Muscle of leg (tissue), 16 donors: ENCODE measurements at places on chromosomes 4 and X. TPM values are rescaled to one million over a fixed set of nuclear protein-coding genes. Genes with fewer than 3 reads are reported as not detected.

CASK gene
- 28.1 TPM for total RNA-seq

ARHGAP36 gene
- 288 TPM for total RNA-seq

DNA sequence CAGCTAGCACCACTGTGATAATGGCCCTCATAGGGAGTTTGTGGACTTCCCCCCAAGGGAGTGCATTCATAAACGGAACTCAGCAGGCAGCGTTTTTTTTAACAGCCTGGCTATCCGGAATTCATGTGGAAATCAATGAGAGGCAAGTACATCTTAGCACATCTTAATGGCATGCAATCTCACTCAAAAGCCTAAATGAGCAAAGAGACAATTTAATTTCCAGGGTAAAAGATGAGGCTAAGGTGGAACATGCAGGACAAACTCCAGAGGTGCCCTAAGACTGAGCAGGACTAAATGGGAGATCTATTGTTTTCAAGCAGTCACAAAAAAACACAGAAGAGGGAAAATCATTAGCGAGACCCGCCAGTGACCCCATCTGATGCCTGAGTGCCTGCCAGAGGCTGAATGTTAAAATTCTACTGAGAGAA, 243.5 kb upstream of the KCNIP4 start:
- DNase-seq, result peak; percentile 12

GRCh38 chr4:98485816-98486345, 172.5 kb downstream of the TSPAN5 start:
- DNase-seq, result no peak

RHOXF1 gene
- total RNA-seq, result 0.09 TPM

- DNase-seq, result no peak
Observed at GRCh38 chr4:84279678-84280077, 219.4 kb downstream of the NKX6-1 start.

USP9X gene
- total RNA-seq, result 60.8 TPM

DNA sequence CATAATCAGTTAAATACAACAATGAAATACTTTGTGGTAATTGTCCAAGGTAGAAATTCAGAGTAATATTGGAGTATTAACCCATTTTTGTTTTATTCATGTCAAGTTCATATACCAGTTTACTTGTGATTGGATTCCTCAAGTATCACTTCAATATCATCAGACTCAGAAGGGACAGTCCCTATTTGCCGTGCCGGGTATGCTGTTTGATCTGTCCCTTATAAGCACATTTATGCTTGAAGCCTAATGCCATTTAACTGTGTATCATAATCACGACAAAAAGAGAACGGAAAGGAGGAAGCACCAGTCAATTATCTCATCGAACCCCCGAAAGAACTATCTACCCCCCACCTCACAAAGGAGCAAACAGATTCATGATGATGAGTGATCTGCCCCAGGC, 171.0 kb upstream of the TBL1X start:
- no peak for DNase-seq

HS3ST1 gene
- total RNA-seq, result 0.09 TPM

- peak; percentile 78 for DNase-seq
Observed at GRCh38 chrX:11266573-11267003, 26.6 kb upstream of the AMELX start.

DNA sequence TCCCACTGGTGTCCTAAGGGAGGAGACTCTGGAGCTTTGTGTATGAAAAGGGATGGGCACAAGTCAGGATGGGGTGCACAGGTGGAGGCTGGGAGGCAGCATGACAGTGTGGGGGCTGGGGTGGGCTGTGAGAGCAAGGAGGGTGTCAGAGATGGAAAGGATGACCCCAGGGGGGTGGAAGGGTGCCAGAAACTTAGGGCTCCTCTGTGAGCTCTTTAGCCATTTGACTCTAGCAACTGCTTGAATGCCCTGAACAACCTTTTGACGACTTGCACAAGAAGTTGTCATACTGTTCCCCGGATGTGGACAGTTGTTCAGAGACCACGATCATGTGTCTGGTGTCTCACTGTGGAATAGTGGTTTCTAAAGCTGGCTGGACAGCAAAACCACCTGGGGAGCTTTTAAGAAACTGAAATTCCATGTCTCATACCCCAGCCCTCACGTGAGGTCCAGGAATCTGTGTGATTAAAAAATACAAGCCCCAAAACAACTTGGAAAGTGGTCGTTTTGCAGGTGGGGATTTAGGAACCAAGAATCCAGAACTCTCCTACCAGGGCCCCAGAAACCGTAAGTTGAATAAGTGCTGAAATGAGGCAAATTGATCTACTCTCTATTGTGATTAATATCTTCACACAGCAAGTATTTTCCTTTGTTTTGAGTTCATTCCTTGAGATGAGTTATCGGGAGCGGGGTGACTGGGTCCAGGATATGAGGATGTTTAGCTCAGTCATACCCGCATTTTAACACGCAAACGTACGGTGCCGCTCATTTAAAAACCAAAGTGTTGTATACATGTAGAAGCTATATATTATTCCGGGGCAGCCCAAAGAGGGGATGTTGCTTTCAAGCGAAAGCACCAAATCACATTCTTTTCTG, 3.4 kb downstream of the RHOH start:
- no peak for DNase-seq

GRCh38 chrX:9519546-9520216, 54.8 kb downstream of the TBL1X start:
- DNase-seq, result peak; percentile 75

- peak; percentile 59 for DNase-seq
Observed at GRCh38 chr4:122758033-122758432, 25.5 kb downstream of the BBS12 start.

DNA sequence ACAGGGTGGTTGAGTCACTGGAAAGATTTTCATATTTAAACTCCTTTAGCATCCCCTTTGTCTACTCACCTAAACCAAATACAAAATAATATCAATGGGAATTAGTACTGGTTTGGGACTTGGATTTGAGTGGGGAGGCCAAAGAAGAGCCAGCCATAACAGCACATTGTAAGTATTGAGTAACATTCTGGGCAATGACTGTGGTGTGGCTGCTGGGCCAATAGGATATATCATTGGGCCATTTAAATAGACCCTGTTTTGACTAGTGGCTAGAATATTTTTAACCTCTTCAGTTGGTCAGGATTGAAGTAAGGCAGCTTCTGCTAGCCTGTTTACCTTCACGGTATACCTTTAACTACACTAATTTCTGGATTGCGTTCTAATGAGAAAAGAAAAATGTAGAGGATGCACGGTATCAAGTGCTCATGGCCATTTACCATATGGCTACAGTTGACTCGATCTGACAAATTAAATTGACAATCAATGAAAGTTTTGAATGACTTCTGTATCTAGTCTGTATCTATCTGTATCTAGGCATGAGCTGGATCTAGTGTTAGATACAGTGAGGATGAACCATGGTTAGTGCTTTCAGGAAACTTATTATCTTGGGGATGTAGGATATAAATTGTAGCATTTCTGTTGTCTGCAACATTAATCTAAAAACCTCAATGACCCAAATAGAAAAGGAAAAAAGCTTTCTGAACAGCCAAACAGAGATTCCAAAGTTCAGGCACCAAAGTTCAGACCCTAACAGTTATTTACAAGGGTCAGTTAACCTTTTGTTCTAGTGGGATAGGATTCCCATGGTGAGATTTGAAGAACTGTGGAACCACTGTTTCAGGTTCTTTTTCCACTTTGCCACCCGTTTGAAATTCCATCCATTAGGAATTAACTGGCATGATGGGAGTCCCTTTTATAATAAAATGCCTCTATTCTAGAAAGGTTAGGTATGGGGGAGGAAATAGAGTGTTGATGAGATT, 6.8 kb upstream of the ALB start:
- no peak for DNase-seq

DNA sequence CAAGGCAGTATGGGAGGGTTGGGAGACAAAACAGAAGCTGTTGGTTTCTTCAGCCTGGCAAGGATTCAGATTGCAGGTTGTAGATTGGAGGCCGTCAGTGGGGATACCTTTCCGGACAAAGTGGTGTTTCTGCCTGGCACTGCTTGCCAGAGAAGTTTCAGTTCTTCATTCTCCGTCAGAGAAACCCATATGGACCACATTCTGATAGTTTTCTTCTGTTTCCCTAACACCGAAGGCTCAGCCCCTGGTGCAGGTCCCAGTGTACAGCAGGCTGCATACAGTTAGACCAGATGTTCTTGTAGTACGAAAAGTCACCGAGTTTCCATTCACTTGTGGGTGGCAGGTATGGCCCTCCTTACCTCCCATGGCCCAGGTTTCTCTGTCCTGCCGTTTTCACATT, 107.3 kb downstream of the PTTG2 start:
- DNase-seq, result no peak

GRCh38 chr4:124642846-124643245, 69.7 kb downstream of the ANKRD50 start:
- DNase-seq, result no peak

GRCh38 chr4:189279188-189279587, 661.5 kb upstream of the FRG1 start:
- peak; percentile 52 for DNase-seq

DNA sequence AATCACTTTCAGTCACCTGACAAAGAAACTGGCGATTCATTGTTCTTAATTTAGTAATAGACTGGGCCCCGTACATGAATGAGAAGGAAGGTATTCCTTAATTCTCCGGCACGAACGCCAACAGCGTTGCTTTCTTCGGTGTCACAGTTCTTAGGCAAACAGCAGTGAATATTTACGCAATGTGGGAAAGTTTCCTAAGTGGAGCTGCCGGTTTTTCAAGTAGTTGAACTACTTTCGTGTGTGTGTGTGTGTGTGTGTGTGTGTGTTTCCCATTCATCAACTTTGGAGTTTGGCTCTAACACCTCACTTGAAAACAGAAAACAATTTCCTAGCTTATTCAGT, 651 bp downstream of the NXT2 start:
- peak; percentile 81 for DNase-seq

GC gene
- 0.35 TPM for total RNA-seq

DNA sequence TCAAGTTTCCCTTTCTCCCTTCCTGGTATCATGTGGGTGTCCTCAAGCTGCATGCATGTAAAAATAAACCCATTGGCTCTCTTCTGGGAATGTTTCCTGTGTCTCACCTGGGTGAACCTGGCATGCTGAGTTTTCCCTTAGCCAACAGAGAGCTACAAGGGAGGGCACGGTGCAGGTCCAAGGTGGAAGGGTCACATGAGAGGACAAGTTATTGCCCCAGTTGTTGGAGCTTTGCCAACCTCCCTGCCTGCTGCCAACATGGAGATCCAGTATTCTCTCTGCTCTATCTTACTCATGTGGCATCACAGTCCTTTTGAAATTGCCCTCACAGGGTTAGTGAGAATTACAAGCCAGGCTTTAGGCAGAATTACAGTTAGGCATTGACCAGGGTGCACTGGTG, 196.1 kb upstream of the GYPA start:
- no peak for DNase-seq

DNA sequence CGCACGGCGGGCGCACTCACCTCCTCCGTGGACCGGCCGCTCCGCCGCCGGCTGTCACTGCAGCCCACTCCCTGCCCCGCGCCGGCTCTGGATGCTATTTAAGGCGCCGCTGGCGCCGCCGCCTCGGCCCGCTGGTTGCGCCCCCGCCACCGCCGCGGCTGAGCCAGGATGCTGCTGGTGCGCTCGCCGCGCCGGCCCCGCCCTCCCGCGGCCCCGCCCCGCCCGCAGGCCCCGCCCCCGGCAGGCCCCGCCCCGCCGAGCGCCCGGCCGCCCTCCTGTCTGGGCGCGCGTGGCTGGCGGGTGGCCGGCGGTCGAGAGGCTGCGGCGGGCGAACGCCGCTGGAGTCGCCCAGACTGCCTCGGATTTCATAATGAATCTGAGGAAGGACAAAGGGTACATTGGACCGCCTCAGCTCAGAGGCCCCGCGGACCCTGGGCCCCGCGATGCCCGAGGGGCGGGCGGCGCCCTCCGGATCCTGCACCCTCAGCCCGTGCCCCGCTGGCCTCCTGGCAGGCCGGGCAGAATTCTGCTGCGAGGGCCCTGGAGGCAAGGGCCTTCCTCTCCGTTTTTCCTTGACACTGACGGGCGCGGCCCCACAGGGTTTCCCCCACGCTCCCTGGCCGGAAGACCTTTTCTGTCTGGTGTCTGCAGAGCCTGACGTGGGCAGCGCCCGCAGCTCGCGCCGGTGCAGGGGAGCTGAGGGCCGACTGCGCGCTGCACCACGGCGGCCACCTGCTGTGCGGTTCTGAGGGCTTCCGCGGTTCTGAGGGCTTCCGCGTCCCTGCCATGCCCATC, at the start of gene ACSL1:
TSS of gene ACSL1 (minus strand) at position 73 of the 795 bp plus-strand sequence. CDS start 22,454 bp downstream, outside the sequence.
- DNase-seq, result peak; percentile 87

- no peak for DNase-seq
Observed at GRCh38 chr4:138918169-138918869, 97.3 kb upstream of the NOCT start.

- DNase-seq, result no peak
Observed at GRCh38 chr4:41129128-41129754, 85.1 kb downstream of the APBB2 start.

DNA sequence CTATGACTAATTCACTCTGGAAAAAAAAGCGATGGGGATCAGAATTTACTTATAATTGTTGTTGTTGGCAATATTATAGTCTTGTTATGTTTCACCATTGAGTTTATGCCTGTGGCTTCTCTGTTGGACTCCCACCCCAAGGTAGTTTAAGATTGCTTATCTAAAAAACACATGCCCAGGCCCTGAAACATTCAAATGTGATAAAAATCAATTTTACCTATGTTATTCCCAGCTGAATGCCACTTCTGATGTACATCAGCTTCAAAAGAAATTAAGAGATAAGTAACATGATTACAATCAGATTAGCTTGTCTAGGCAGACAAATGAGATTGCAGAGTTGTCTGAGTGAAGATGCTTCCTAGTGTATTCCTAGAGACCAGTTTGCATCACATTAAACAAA, 484.7 kb downstream of the PCDH7 start:
- no peak for DNase-seq
